GM06990 (cell line): ENCODE measurements at places on chromosomes 2 and 18.

DNA sequence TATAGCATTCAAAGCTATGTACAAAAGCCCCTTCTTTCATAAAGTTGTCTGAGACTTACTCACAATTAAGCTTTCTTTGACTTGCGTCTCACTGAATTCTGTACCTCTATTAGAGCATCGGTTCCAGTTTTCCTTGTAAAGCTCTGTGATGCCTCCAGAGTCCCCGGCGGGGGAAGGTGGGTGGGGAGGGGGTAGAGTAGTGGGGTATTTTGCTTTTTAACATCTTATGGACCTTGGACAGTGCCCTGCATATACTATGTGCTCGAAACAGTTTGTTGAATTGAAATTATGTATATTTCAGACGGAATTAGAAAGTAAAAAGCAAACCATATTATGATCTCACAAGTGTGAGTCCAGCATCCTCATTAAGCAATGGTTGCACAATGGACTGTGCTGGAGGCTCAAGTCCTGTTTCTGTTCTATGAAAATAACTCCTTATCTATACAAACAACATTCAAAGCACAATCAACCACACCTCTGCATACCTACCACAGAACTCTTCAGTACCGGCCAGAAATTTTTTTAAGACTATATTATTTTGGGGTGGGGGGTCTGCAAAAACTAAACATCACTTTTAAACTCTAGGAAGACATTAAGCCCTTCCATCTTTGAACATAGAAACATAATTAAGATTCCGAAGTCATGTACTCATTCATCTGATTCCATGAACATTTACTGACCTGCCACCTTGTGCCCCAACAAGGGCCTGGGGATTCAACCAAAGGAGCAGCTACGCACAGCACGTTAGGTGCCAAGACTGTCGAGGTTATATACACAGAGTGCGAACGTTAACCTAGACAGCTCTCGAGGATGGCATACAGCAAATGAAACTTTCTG is 908 bp downstream of the STAT1 start:
- DNase-seq, result no peak

GRCh38 chr2:44562737-44563136 is 201.0 kb downstream of the CAMKMT start:
- no peak for DNase-seq

DNA sequence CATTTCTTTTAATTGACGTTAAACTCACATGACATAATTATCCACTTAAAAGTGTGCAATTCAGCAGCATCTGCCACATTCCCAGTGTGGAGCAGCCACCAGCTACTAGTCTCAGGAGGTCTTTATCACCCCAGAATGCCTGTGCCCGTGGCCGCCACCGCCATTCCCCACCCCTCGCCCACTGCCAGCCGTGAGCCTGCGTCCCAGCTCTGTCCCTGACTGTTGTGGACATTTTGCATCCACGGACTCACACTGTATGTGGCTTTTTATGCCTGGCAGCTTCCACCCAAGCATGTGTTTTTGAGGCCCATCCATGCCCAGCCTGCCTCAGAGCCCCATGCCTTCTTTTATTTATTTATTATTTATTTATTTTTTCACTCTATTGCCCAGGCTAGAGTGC is 9.2 kb downstream of the BOK start:
- DNase-seq, result no peak

DNA sequence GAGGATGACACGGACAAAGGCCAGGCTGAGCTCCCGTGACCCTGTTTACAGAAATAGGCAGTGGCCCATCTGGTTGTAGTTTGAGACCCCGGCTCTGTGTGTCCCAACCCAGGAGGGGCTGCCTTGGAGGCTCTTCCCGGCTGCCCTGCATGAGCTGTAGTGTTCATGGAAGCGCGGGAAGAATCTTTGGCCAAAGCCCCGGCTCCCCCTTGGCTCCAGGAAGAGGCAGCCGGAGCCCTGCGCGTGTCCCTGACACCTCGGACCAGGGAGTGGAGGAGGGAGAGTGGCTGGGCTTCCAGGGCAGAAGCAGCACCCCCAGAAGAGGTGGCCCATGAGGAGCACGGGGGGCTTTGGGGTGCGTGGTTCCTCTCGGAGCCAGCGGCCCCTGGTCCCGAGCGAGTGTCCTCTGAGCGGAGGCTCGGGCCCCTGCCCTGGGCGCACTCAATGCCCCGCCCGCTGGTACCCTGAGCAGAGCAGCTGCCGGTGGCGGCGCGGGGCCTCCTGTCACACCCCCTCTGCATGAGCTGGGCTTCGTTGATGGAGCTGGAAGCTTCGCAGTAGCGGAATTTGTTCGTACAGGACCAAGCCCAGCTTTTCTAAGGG is 21.7 kb downstream of the GPR35 start:
- DNase-seq, result no peak

- no peak for DNase-seq
These were observed 52.9 kb downstream of the DCDC2C start for GRCh38 chr2:3756306-3756705.

GRCh38 chr2:182866461-182867406 is at the start of gene FRZB:
Gene FRZB (minus strand): TSS chr2:182866637. CDS start chr2:182866552, 85 bp downstream.
- no peak for DNase-seq

GRCh38 chr18:23231340-23232021 is 96.2 kb downstream of the CABLES1 start:
- DNase-seq, result peak; percentile 87

GRCh38 chr2:134292514-134292913 is 38.6 kb downstream of the MGAT5 start:
- DNase-seq, result no peak

DNA sequence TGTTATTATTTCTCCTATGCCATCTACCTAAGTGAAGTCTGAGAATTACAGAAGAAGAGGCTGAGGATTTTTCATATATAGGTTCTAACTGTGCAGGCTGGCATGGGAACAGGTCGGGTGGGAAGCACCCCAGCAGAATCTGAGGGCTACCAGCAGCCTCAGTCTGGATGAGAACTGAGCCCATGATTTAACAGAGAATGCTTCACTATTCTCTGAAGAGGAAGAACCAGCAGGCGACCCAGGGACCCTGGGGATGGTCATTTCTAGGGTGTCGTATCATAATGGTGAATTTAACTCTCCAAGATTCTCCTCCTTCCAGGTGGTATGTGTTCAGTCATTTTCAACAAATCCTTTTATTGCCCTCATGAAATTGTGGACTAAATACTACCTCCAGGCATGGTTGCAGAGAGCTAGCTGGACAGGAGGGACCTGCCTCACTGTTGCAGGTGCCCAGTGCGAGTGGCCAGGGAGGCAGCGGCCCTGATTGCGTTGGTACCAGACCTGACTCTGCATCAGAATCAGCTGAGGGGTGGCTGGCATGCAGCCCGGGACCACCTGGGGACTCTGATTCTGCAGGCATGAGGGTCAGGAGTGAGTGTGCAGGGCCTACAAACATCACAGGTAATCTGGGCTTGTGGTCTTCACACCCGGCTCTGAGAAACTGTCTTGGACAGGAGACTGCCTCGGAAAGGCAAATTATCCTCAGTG is 272.2 kb downstream of the TSN start:
- no peak for DNase-seq

- no peak for DNase-seq
These were observed 299.3 kb downstream of the OSR1 start for GRCh38 chr2:19059076-19059475.

DNA sequence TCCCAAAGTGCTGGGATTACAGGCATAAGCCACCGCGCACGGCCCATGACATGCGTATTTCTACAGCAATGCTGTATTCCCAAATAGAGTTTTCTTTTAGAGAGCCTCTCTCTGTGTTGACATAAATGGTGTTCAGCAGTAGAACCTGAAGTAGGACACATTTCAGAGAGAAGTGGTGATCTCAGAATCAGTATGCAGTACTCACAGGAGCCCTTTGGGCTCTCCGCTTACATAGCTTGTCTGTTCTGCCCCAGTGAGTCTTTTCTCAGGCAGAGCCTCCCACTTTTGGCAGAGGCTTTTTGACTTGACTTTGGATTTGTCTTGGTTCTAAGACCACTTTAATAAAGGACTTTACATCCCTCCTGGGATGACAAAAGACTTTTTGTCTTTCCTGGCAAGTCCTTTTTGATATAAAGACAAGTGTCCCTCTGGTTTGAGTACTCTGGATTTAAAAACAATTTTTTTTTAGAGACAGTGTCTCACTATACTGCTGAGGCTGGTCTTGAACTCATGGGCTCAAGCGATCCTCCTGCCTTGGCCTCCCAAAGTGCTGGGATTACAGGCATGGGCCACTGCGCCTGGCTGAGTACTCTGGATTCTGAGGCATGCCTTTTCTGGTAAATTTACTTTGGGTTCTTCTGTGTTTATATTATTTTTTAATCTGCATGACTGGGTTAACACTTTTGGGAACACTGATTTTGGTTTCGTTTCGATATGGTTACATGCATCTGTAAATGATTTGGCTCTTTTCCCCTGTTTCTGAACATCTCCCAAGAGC is 113.3 kb downstream of the SMAD2 start:
- no peak for DNase-seq

GRCh38 chr2:74843899-74844298 is 10.0 kb downstream of the HK2 start:
- DNase-seq, result no peak

- no peak for DNase-seq
These were observed 146.5 kb downstream of the AGAP1 start for GRCh38 chr2:235640377-235640776.

GRCh38 chr2:219247678-219248642 is 2.7 kb downstream of the STK16 start:
- DNase-seq, result no peak

- no peak for DNase-seq
These were observed 136.8 kb downstream of the CAPN13 start for GRCh38 chr2:30670453-30670852.

- DNase-seq, result no peak
These were observed 27.9 kb downstream of the MGAT4A start for GRCh38 chr2:98702858-98703620.

DNA sequence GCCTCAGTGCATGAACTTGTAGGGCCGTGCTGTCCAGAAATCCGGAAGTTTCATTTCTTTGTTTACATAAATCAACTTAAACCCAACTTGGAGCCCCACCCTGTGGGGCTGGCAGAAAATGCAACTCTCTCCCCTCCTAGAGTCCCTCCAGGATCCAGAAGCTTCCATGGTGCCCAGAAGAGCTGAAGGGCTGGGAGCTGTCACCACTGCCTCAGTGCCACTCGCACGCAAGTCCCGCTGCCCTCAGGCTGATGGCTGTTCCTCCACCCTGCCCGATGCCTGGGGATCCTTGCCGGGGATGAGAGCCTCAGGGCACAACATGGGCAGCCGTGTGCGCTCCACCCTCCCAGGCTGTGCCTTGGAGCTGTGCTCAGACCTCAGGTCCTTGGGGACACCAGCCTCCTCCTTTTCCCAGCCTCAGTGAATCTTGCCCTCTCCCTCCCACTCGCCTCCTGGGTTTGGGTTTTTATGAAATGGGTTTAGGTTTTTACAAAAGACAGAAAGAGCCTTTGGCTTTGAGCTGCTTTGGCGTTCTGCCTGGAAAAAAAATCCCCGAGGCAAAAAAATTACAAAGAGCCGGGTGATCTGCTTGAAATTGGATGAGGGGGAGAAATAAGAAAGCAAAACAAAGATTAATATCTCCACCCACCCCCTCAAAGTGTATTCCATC is 155.2 kb downstream of the TWIST2 start:
- no peak for DNase-seq

DNA sequence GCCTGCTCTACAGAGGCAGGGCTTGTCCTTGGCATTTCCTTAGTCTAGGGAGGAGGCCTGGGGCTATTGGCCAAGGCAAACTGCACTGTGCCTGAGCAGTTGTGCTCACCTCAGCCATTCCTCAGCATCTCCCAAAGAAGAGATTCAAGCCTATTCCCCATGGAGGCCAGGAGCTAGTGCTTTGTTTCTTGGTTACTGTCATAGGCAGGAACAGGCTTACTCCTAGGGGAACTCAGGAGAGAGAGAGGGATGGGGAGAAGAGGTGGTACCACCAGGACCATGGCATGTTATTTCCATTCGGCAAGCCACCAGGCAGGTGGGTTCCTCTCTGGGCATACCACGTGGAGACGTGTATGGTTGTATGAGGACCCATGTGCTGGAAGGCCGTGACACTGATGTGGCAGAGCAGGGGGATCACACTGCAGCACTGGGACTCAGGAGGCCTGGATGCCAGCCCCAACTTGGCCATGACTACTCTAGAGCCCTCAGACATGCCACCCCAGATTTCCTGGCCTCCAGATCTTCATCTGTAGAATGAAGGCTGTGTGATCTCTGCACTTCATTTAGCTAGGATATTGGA is 233.7 kb downstream of the LOXHD1 start:
- DNase-seq, result no peak

DNA sequence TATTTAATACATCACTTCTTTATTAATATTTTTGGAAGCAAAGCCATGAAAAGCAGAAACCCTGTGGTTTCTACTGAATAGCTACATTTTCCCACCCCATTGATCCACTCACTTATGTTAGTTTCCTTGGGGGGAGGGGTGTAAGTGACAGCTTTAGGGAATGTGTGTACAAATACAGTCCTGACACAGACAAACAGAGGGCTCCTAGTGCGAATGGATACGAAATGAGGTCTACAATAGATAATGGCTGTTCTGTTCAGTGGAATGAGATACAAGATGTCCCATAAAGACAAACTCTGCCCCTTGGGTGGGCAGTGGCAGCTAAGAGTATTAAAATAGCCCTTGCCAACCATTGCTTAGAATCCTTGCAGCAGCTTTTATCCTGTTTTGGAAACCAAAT is 312.9 kb downstream of the NCKAP5 start:
- DNase-seq, result no peak

DNA sequence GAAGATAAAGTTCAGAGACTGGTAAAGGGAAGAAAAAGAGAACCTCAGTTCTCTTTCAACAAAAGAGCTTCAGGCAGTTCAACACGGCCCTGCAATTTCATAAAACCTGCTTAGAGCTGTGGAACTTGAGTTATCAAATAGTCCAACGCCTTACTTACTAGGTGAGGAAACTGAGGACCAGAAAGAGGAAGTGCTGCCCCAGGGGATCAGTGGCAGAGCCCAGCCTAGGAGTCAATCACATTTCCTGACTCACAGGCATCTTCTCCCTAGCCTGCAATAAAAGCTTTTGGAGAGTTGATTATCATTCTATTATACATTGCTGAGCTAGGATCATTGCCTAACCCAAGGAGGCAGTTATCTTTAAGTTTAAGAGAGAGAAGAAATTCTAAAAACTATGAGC is 77.4 kb downstream of the TXNL1 start:
- no peak for DNase-seq

DNA sequence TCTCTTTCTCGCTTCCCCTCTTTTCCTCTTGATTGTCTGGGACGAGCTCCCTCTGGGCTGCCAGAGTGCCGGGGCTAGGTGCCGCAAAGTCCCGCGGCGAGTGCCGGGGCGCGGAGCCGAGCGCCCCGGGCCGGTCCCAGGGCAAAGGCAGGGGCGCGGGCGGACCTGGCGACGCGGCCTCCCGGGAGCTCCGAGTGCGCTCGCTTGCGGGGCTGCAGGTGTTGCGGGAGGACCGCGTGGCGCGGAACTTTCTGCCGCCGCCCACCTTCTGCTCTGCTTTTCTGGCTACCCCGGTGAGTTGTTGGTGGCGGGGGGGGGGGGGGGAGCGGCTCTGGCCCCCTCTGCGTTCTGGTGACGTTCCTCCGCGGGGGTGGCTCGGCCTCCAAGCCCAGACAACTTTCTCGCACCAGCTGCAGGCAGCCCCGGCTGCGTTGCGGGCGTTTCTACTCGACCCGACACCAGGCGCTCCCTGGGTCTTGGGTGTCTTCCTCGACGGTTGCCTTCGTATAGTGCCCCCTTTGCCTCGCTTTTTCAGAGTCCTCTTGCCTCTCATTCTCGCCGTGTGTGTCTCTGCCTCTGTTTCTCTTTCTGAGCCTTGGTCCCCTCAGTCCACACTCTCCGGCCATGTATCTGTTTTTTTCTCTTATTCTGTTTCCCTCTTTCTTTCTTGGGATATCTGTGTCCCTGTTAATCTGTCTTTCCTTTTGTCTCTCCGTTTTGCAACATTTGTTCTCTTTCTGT is 759 bp downstream of the GALNT13 start:
- no peak for DNase-seq

GRCh38 chr2:1854729-1855547 is 110.6 kb upstream of the PXDN start:
- no peak for DNase-seq
